Adrenal gland (tissue), 19 donors: ENCODE measurements at places on chromosomes 7 and 10. TPM values are rescaled to one million over a fixed set of nuclear protein-coding genes. Genes with fewer than 3 reads are reported as not detected.

AVL9 gene
- total RNA-seq: 45.9 TPM

POLR3A gene
- total RNA-seq: 16.1 TPM

LGI1 gene
- 1.5 TPM for total RNA-seq

FAM180A gene
- total RNA-seq: 4.3 TPM

NPY gene
- total RNA-seq: 268 TPM

DNA sequence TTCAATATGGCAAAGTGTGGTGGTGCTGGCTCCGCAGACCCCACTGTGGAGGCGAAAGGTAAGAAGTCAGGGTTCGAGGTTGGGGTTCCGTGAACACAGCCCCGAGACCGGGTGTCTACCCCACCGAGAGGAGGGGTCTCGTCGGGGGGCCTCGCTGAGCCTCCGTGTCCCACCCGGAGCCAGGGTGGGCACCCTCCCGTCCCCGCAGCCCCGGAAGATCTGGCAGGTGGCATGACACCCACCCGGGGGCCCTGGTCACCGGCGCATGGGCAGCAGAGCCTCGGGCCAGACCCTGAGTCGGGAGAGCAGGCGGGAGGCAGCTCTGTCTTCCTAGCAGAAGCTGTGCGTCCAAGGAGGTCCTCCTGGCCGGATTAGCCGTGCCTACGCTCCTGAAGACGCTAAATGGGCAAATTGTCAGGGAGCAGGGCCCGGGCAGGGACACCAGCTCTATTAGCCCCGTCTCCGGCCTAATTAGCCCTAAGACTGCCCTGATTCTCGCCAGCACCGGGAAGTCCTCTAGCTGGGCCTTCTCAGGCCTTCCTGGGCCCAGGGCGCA lies 56.4 kb downstream of the UNCX start:
- DNase-seq: no peak

- DNase-seq: no peak
Measured at GRCh38 chr7:149849174-149849573, 11.0 kb downstream of the ZNF862 start.

GRCh38 chr10:128307820-128308219 lies 181.6 kb upstream of the MKI67 start:
- DNase-seq: no peak

DNA sequence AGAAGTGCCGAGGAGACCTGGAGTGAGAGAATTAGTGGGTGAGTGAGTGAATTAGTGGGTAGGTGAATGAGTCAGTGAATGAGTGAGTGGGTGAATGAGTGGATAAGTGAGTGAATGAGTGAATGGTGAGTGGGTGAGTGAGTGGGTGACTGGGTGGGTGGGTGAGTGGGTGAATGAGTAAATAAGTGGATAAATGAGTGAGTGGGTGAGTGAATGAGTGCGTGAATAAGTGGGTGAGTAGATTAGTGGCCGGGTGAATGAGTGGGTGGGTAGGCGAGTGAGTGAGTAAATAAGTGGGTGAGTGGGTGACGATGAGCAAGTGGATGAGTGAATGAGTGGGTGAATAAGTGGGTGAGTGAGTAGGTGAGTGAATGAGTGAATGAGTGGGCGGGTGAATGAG lies 243.7 kb upstream of the MGMT start:
- DNase-seq: no peak

GRCh38 chr10:70474780-70475179 lies 3.8 kb upstream of the PALD1 start:
- DNase-seq: no peak

DNA sequence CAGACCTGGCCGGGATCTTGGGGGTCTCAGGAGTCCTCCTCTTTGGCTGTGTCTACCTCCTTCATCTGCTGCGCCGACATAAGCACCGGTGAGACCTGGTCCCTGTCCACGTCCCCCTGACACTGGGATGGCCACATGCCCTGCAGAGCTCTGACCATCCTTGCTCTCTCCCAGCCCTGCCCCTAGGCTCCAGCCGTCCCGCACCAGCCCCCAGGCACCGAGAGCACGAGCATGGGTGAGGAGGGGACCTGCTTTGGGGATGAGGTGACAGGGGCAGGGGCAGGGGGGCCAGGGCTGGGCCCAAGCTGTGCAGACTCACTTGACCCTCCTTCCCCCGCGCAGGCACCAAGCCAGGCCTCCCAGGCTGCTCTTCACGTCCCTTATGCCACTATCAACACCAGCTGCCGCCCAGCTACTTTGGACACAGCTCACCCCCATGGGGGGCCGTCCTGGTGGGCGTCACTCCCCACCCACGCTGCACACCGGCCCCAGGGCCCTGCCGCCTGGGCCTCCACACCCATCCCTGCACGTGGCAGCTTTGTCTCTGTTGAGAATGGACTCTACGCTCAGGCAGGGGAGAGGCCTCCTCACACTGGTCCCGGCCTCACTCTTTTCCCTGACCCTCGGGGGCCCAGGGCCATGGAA lies 959 bp downstream of the PVRIG start:
- DNase-seq: no peak

GRCh38 chr7:1804310-1804709 lies 134.2 kb downstream of the ELFN1 start:
- DNase-seq: no peak

DNA sequence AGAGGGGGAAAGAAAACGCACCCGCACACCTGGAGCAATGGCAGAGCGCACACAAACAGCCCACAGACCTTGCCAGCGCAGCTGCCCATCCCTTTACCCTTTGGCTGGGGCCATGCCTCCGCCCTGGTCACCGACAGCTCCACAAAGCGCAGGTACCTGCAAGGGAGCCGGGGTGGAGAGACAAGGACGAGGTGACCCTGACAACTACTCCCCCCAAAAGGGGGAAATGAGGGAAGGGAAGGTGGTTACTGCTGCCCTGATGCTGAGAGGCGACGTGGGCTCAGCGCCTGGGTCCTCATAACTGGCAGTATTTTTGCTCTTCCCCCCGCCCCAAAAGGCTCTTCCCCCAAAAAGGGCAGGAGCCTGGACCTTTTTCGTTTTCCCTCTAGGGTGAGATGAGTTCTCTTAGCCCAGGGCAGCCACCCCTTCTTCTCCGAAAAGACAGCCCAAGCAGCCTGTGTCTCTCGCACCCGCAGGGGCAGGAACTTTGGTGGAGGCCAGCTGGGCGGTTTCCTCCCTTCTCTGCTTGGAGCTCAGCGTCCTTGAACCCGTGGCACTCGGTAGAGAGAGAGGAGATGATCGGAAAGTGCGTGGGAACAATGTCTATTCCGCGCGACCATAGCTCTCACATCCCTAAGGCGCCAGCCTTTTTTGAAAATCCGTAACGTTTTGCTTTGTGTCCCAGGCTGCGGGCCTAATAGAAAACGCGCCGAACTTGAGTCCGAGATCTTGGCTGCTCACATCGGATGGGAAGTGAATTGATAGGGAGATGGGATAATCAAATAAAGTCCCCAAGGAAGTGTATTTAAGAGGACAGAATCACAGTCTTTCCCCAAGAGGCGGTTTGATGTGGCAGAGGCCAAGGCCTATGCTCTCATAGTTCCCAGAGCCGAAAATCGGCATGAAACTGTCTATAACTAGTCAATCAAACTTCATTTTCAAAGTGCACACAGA lies 1.0 kb downstream of the NKX2-3 start:
- no peak for DNase-seq

DNA sequence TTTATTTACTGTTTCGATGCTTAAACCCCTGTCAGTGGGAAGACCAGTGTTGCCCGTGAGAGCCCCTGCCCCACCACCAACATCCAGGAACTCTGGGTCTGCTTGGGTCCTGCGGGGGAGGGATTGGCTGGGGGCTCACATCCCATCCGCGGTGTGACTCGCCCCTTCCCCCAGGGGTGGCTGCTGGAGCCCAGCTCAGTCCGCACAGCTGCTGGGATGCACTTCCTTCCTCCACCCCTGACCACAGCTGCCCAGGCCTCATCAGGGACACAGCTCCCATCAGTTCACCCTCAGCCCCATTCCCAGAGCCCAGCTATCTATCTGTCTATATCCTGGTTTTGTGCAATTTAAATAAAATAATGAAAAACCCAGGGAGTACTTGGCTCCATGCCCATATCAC lies 54.5 kb downstream of the JAKMIP3 start:
- DNase-seq: no peak

GRCh38 chr7:15920953-15921352 lies 234.5 kb upstream of the MEOX2 start:
- DNase-seq: no peak

DNA sequence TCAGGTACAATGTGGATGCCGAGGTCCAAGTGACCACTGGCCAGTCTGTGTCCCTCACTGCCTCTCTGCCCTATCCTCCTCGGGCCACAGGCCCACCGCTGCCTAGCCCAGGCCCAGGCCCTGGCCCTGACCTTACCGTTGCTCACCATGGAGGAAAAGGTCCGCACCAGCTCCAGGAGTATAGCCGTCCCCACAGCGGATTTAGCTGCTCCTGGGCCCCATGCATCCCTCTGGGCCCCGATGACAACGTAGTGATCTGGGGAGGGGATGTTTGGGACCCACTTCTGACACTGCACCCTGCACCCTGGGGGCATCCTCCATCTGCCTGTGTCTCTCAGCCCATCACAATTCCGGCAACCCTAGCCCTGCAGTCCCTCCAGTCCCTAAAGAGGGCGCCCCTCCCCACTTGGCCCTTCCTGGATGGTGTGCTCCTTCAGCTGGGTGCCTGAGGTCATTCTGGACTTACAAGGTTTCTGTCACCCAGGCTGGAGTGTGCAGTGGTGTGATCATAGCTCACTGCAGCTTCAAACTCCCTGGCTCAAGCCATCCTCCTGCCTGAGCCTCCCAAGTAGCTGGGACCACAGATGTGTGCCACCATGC lies 12.1 kb downstream of the TFR2 start:
- peak; percentile 51 for DNase-seq

DNA sequence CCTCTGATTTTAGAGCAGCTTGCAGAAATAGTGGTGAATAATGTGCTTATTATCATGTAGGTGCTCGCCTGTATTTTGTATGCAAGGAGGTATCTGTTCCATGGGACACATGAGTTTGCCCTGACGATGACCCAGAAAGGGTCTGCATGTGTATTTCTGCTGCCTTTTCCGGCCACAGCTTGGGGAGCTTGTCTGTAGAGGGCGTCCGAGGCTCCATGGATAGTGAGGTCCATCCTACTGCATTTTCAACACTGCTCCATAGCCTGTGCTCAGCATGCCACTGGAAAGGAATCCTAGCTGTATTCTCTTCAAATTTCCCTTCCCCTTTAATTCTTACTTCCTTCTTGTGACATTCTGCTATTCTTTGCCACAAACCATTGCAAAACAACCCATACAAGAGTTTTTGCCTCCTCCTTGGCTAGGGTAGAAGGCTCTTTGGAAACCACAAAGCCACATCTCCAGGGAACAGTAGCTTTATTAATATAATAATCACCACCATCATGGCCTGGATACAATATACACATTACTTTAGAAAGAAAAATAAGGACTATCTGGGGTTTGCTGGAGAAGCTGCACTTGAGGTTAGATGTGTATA lies 127.7 kb downstream of the DYNC1I1 start:
- no peak for DNase-seq

GRCh38 chr10:103431902-103432301 lies 20.3 kb downstream of the CALHM2 start:
- DNase-seq: no peak

DNA sequence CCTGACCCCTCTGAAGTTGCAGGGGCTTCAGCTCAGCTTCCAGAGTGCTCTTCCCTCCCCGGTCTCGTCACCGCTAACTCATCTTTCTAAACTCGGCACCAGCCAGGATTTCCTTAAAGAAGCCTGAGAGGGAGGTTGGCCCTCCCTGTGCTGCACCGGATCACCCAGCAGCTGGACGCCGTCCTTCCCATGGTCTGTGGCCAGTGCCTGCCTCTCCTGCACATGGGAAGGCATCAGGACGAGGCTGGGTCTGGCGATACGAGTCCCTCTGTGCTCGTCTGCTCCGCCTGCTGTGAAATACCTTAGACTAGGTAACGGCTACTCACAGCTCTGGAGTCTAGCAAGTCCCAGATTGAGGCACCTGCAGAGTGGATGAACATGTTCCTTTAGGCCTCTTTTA lies 179.1 kb downstream of the ZMYND11 start:
- DNase-seq: no peak

- DNase-seq: no peak
Measured at GRCh38 chr7:116801092-116801710, 61.2 kb upstream of the CAPZA2 start.

DNA sequence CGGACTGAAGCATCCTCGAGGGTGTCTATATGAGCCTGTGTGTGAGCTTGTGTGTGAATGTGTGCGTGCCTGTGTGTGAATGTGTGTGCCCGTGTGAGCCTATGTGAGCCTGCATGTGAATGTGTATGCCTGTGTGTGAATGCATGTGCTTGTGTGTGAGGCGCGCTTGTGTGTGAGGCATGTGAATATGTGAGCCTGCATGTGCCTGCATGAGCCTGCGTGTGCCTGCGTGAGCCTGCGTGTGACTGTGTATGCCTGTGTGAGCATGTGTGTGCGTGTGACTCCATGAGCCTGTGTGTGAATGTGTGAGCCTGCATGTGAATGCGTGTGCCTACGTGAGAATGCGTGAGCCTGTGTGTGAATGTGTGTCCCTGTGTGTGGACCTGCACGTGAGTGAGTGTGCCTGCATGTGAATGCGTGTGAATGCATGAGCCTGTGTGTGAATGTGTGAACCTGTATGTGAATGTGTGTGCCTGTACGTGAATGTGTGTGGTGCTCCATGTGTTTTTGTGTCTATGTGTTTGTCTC lies 33.4 kb downstream of the PDGFA start:
- no peak for DNase-seq

DNA sequence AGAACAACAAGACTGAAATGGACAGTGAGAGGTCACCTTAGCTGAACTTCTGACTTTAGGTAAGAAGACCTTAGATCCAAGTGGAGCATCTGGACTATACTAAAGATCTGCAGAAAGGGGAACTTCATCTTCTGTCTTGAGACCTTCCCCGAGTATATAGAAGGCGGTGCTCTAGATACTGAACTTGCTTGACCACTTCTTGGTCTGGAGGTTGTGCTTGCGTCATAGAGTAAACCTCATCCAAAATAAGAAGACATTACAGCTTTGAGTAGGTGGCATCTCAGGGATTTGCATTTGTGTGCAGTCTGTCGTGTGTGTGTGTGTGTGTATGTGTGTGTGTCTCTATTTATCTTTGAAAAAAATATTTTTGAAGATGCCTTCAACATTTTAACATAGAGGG lies 157.5 kb downstream of the CHN2 start:
- no peak for DNase-seq

DNA sequence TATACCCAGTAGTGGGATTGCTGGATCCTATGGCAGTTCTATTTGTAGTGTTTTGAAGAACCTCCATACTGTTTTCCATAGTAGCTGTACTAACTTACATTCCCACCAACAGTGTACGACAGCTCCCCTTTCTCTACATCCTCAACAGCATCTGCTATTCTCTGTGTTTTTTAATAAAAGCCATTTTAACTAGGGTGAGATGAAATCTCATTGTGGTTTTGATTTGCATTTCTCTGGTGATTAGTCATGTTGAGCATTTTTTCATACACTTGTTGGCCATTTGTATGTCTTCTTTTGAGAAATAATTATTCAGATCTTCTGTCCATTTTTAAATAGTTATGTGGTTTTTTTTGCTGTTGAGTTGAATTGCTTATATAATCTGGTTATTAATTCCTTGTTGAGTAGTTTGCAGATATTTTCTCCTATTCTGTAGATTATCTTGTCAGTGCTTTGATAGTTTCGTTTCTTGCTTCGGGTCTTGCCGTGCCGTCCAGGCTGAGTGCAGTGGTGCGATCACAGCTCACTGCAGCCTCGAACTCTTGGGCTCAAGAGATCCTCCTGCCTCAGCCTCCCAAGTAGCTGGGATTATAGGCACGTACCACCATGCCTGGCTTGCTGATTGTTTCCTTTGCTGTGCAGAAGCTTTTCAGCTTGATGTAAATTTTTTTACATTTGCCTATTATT lies 12.0 kb downstream of the MTG1 start:
- no peak for DNase-seq
